Mesenteric fat pad (tissue), 1 donor: ENCODE measurements at places on chromosomes 2 and 18. TPM values are rescaled to one million over a fixed set of nuclear protein-coding genes. Genes with fewer than 3 reads are reported as not detected.

GRCh38 chr2:237702441-237703391, 75.3 kb downstream of the LRRFIP1 start:
- peak; percentile 90 for DNase-seq

TMEM17 gene
- total RNA-seq, result 1.4 TPM

GRCh38 chr2:9234680-9235146, 28.1 kb downstream of the ASAP2 start:
- peak; percentile 81 for DNase-seq

MC5R gene
- total RNA-seq, result not detected

DNA sequence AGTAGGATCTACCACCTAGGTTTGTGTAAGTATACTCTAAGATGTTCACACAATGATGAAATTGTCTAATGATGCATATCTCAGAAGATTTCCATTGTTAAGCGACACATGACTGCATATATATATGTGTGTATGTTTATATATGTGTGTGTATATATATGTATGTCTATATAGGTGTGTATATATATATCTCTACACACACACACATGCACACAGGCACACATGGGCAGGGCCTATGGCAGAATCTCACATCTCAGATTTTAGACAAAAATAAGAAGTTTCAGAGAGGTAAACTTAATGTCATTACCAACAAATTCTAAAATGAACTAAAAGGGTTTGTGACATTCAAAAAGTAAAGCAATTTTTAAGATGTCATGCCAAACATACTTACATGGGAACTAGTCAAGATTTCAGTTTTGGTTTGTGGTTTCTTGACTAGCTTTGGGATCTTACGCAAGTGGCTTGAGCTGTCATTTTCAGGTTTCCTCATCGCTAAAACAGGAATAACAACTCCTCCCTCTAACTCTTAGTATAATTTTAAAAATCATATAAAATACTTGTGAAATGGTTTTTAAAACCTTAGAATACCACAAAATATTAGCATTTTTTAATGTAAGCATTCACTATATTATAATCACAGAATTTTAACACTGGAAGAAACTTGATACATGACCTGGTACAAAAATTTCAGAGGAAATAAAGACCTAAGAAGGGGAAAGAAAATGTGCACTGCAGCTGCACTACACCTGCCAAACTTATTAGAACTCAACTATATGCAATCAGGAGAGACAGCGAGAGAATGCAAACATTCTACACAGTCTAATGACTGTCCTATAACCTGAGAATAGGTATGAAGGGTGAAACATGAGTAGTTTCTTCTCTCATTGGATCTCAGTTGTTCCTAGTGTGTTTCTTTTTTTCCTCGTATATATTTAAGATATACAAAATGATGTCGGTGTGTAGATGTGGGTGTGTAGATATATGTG, 75.7 kb downstream of the TTC21B start:
- no peak for DNase-seq
